Left lung (tissue), 14 donors: ENCODE measurements at places on chromosomes 5 and 9.

GRCh38 chr9:16417161-16417560, 453.3 kb downstream of the BNC2 start:
- DNase-seq = peak; percentile 63

- DNase-seq = no peak
These were observed 48.0 kb upstream of the SPINK14 start for GRCh38 chr5:148120317-148120716.

GRCh38 chr5:16974981-16975380, 38.9 kb upstream of the MYO10 start:
- no peak for DNase-seq

DNA sequence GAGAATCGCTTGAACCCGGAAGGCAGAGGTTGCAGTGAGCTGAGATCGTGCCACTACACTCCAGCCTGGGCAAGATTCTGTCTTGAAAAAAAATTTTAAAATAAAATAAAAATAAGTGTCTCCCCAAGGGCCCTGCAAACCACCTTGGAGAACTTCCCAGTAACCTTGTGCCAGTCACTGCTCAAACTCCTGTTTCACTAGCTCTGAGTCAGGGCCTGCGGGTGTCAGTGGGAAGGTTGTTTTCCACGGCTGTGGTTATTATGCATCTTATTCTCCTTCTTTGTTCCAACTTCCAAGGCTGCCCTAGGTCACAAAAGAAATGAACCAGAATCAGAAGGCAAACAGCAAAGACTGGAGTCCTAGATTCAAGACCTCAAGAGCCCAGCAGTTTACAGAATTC, 246.7 kb downstream of the ADAMTSL1 start:
- no peak for DNase-seq

DNA sequence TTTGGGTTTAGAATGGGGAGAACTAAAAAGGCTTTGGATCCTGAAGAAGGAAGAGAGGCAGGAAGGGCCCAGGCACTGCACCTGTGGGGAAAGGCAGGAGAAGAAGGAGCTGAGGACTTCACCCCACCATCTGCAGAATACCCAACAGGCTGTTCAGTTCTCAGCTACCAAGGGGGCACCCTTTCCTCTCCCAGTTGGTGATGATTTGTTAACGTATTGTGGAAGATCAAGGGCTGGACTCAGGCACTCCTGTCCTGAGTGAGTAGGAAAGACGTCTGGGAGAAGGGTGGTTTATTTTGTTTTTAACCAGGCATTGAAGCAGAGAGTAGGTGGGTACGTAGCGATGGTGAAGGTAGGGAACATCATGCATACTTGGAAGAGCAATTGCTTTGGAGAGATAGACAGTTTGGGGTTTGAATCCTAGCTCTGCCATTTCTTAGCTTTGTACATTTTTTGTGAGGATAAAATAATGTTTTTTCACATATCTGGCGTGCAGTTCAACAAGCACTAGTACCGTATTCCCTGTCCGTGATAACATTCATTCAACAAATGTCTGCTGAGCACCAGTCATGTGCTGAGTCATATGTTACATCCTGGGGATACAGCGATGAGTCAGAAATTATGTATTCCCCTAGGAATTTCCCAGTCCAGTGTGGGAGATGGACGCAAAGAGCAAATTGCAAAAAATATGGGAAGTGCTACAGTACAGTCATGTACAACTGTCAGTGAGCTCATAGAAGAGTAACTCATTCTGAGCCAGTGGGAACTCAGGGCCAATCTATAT, 2.1 kb downstream of the MSANTD3 start:
- DNase-seq = no peak

DNA sequence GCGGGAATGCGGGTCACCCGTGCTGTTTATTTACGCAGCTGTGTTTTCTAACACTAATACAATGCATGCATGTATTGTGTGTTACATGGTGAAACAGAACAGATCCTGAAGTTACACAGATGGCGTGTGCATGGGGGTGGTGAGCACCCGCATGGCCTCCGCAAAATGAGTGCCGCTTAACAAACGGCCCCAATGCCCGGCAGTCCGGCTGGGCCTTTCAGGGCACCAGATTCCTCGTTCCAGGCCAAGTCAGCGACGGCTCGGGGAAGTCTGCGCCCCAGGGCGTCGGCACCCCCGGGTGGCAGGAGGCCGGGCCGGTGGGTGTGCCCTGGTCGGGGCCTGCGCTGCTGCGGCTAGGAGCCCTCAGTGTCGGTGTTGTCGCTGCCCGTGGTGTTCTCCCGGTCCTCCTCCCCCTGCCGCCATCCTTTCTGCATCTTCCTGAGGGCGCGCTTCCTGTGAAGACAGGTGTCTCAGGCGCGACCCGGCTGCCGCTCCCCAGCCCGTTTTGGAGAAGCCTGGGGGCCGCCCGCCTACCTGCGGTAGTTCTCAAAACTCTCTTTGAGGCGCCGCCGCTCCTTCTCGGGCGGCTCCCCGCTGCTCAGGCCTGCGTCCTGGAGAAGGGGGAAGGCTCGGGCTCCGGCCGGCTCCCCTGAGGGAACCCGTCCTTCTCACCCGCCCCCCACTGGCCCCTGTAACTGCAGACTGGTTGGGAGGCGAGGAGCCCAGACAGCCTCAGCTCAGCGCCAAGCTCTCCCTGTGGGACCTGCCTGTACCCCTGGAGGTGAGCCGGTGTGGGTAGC, 605 bp upstream of the DNLZ start:
- DNase-seq = no peak

GRCh38 chr5:179729727-179730126, 2.9 kb upstream of the MAML1 start:
- no peak for DNase-seq
